Frontal cortex (tissue), 4 donors: ENCODE measurements at places on chromosomes 13 and 19.

DNA sequence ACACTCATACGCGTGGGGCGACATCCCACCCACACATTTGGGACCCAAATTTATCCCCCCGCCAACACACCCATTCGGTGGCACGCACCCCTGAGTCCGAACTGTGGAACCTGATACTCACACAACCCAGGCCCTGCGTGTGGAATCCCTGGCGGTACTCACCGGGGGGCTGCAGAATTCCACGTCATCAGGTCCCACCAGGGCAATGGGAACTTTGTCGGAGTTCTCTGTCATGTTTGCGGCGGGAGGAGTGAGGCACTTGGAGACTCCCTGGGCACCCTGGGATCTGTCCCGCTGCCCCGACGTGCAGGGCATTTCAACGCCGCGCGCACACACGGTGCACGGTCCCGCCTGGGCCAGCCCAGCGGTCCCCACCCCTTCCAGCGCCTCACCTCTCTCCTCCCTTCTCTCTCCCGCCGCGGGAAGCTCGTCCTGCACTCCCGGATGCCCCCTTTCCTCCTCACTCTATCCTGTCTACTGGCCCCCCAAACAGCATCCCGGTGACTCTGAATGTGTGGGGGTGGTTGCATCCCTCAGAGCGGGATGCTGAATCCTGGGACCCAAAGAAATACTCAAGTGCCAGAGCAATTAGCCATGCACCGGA, at the start of gene CNMD:
Gene CNMD (minus strand): TSS at position 353 of the 604 bp plus-strand sequence. CDS start 119 bp downstream, at position 234.
- no peak for DNase-seq

DNA sequence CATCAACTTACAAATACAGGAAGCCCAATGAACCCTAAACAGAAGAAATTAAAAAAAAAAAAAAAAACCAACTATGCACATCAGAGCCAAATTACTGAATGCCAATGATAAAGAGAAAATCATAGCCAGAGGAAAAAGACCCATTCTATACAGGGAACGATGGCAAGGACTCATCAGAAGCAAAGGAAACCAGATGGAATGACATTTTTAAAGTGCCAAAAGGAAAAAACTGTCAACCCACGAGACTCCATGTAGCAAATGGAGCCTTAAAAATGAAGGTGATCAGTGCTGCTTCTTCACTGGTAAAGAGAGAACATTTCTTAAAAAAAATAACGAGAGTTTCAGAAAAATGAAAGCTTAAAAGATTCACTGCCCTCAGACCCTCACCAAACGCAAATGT, 18.3 kb downstream of the PCID2 start:
- DNase-seq, result no peak

DNA sequence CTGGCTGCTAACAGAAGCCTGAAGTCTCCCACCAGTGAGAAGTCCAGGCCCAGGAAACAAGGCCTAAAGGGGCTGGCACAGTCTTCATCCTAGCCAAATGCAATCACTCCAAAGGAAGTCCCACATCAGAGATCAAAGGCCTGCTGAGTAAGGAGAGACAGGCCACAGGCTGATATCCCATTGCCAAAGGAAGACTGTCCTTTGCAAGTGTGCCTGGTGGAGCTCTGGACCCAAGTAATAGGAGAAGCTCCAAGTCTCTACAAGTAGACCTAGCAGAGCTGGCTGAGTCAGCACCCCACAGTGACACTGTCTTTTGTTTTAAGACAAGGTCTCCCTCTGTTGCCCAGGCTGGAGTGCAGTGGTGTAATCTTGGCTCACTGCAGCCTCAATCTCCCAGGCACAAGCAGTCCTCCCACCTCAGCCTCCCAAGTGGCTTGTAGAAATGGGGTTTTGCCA, 4.5 kb downstream of the DBP start:
- no peak for DNase-seq

DNA sequence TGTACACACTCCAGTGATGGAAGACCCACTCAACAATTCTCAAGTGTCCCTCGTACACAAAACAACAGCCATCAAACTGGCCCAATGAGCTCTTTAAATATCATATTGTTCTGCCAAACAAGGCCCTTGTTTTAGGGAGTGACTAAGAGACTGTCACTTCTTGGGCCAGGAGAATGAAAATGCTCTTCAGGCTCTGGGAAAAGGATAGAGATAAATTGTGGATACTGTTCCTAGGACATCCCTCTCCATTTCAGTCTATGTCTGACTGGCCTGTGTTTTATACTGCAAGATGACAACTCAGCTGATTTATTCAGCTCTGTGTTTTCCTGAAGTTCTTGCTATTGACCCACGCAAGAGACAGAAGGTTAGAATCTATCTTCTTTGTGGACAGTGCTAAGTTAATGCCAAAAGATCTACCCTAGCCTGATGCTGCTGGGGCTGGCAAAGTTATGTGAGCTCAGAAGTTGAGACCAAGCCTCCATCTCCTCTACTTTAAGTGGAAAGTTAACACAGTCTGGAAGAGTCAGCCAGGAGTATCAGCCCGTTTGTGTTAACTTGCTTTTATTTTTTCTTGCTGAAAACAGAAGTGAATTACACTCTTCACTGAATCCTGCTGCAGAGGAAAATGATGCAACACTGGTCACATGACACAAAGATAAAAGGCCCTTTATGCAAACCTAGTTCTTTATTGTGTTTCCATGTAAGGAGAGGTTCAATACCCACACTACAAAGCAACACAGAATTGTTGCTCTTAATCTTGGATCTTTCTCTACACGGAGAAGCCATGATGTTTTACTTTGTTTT, 14.6 kb downstream of the FRY start:
- DNase-seq, result no peak

GRCh38 chr19:16860118-16860517, 28.7 kb upstream of the F2RL3 start:
- DNase-seq, result no peak

- DNase-seq, result no peak
These were observed 16.1 kb upstream of the ABCC4 start for GRCh38 chr13:95317039-95317989.

- DNase-seq, result no peak
These were observed 32.8 kb downstream of the GAS6 start for GRCh38 chr13:113831061-113831460.

DNA sequence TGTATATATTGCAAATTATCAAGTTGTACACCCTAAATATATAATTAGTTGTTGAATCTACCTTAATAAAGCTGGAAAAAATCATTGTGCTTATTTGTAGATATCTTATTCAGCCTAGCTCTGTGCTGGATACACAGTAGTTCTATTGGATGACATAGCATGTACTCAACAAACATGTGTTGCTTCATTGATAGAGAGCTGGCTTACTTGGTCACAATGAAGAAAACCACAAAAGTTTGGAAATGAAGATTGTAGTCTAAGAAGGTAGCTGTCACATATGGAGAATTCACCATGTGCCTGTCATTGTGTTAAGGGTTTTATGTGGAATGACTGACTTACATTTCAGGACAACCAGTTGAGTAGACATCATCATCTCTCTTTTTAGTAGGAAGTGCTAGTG, 278.9 kb downstream of the LMO7 start:
- no peak for DNase-seq

DNA sequence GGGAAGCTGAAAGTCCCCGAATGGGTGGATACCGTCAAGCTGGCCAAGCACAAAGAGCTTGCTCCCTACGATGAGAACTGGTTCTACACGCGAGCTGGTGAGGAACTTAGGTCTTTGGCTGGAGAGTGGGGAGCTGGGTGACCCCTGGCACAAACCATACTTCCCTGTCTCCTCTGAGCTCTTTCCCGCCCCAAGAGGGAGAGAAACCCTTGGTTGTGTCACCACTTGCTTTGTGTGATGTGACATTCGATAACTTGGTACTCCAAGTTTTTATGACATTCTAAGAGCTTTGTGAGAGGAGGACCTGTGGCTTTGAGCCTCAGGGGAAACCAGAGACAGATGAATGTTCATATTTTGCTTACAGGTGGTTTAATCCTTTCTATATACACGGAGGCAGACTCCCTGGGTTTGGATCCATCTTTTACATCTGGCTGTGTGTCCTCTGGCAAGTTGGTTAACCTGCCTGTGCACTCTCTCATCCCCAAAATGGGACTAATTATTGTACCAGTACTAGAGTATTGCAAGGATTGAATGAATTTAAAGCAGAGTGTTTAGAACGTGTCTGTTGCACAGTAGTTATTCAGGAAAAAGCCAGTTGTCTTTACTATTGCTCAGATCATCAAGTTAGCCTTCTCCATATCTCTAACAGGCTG, 1.2 kb downstream of the RPS19 start:
- DNase-seq, result no peak

DNA sequence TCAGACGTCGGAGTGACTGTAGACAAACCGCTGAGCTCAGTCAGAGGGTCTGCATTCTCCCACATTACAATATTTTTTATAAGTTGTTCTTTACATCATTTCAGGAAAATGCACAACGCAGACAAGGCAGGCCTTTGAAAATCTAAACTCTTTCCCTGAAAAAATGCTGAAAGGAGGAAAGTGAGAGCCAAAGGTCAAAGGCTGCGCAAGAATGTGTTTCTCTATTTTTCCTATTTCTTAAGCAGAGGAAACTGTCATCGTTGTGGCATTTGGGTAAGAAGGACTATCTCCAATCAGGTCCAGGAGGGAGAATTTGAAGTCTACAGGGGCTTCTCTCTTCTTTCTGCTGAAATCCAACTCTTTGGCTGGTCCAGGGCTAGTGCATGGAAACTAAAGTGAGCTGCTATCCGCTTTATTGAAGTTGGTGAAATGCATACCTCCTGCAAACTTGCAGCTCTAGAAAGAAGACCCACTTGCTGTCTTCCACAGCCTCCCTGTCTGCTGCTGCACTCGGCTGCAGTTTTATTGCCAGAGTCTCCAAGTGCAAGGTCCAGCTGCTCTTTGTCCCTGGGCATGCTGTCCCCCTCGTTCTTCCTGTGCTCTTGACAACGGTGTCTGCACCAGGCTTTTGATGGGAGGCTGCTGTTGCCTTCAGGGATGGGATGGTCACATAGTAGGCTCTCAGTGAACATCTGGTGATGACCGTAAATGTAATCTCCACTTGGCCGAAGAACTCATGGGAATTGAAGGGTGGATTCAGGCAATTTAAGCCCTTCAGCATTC, 31.2 kb downstream of the ZNF536 start:
- DNase-seq, result no peak

GRCh38 chr13:44417876-44418275, 44.3 kb downstream of the SERP2 start:
- DNase-seq, result no peak

DNA sequence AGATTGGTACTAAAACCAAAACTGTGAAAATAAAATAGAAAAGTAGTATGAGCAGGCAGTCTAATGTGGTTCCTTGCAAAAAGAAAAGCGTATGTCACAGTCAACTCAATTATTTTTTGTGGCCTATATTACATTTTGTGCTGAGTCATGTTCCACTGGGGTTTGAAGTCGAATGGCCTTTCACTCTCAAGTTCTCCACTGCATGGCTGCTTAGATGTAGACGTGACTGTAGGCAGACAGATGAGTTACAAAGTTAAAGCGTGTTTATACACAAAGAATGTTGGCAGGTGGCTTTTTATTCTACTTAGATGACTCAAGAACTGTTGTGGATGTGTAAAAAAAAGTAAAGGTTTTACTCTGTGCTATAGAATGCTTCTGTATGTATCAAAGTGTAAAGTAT, 133.9 kb downstream of the SLITRK6 start:
- DNase-seq, result no peak

DNA sequence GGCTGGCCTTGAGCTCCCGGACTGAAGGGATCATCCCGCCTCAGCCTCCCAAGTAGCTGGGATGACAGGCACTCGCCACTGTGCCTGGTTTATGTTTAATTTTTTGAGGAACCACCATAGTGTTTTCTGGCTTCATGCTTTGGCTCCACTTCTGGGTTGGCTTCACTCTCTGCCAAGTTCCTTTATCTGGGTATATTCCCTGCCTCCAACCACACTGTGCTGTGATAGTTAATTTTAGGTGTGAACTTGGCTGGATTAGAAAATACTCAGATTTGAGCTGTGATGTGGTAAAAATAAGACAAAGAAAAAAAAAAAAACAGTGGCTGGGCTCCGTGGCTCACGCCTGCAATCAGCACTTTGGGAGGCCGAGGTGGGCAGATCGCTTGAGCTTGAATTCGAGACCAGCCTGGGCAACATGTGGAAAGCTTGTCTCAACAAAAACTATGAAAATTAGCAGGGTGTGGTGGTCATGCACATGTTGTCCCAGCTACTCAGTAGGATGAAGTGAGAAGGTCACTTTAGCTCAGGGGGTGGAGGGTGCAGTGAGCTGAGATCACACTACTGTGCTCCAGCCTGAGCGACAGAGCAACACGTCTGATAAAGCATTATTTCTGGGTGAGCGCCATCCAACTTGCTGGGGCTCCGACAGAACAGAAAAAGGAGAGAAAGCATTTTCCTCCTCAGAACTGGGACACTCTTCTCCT, 7.5 kb upstream of the ILF3 start:
- DNase-seq, result no peak

GRCh38 chr19:29620931-29621351, 14.9 kb downstream of the POP4 start:
- DNase-seq, result no peak

DNA sequence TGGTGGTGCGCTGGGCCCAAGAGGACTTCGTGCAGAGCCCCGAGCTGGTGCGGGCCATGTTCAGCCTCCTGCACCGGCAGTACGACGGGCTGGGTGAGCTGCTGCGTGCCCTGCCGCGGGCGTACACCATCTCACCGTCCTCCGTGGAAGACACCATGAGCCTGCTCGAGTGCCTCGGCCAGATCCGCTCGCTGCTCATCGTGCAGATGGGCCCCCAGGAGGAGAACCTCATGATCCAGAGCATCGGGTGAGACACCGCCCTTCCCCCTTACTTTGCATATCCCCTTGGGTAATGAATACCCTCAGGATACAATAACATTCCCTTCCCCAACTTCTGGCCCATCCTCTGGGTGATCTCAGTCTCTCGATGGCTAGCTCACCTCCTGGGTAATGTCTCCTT, 60.9 kb downstream of the RYR1 start:
- DNase-seq, result no peak

DNA sequence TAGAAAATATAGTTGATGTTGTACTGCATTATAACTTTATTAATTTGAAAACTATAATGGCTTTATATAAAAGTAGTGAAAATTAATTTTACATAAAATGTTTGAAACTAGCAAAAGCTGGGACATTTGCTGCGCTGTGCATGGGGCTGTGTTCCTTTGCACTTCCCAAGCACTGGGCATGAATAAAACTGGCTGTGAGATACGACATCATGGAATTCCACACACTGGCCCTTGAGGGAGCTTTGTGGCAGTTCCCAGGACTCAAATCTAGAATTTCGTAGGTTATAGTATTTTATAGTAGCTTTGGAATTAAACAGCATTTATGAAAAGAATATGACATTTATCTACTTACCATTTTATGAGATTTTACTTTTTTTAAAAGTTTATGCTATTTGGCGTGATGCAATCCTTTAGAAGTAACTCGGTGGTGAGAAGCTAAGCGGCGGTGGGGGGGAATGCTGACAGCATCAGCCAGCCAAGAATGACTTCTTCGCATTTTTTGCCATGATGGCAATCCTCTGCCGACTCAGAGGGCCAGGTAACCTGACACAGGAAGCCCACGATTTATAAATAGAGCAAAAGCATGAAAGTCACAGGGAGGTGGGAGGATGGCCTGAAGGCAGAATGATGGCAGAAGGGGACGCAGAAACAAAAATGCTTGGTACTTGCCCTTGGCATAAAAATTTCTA, 553.5 kb downstream of the MYO16 start:
- no peak for DNase-seq
